Tibial nerve (tissue), 4 donors: ENCODE measurements at places on chromosomes 5 and 9.

- DNase-seq, result no peak
Observed at GRCh38 chr5:169635936-169636335, 1.1 kb upstream of the DOCK2 start.

- no peak for DNase-seq
Observed at GRCh38 chr5:175457466-175457865, 13.5 kb upstream of the DRD1 start.

DNA sequence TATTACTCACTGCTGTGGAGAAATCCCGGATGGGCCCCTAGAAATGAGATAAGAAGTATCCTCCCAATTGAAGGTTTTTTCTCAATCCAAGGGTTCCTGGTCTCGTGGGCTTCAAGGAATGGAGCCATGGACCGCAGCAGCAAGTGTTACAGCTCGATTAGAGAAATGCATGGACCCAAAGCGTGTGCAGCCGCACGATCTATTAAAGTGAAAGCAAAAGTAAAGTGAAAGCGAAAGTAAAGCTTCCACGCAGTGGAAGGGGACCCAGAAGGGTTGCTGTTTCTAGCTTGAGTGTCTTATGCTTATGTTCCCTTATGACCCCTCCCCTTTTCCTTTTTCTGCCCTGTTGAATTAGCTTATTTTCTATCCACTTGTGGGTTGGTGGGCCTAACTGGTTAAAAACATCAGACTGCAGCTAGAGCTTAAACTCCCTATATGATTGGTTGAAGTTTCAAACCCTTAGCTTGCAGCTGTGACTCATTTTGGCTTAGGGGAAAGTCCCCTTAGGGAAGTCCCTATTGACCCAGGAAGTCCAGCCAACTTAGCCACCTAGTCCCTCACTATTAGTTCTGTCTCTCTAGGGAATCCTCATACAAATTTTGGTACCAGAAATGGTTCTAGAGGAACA, 1111.8 kb downstream of the TAF11L14 start:
- no peak for DNase-seq

DNA sequence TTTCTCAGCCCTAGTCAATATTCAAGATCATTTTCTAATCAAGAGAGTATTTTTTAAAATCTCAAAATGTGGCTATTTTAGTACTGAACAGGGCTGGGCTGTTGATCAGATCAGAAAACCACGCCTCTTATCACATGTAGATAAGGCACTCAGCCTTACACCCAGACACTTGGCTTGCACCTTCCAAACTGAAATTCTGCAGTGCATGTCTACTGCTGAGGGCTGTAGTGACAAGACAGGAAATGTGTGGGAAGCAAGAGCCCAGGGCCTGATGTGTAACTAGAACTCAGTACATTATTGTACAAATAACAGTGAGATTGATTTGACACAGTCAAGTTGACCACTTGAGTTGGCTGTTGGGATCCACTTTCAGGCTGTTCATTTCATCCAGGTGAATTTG, 48.6 kb downstream of the UBE2QL1 start:
- DNase-seq, result no peak

DNA sequence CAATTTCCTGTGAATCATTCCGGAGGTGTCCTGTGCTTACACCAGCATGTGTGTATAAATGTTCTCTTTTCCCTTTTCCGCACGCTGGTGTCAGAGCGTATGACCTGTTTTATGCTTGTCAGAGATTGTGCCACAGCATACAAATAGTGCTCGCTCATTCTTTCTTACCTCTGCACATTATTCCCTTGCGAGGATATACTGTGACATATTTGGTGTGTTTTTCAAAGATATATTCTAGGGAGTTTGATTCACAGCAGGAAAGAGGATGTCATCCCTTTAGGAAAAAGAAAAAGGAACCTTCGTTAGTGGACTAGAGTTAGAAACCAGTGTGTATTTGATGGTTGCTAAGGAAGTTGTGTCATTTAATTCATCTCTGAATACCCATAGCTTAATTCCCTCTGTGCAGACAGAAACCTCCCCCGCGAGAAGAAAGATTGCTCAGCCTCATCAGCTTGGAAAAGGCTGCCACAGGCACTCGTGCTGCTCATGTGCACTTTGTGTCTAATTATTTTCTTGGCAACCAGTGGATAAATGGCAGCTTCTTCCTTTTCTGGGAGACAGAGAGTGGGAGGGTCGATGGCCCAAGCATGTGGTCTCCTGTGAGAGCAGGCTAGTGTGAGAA, 14.7 kb upstream of the CCIN start:
- no peak for DNase-seq
